ENCODE measurements at places on chromosomes 7 and 10. TPM values are rescaled to one million over a fixed set of nuclear protein-coding genes. Genes with fewer than 3 reads are reported as not detected.

Gene NUTM2E
- total RNA-seq = 0.20 TPM

GRCh38 chr10:17961551-17962422, 10.1 kb downstream of the SLC39A12 start:
- DNase-seq = peak; percentile 79

Gene FRMD4A
- 23.4 TPM for total RNA-seq

DNA sequence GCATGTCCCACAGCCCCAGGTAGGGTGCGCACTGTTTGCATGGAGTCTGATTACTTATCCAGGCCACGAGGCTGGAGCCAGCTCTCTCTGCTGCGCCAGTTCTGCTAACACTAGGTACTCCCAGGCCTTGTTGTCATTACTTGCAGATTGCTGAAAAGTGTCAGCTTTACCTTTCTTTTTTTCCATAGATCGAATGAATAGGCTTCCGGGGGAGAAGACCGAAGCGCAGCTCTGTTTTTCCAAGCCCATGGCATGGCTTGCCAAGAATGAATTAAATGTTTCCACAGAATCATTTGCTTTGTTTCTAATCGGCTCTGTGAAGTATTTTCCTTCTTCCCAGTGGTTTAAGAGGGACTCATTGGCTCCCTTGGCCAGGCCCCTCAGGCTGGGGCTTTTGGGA, 285.8 kb downstream of the BMPER start:
- no peak for DNase-seq

Gene LRRN3
- total RNA-seq = not detected

Gene LIPN
- not detected for total RNA-seq

Gene IL6
- total RNA-seq = 0.28 TPM

DNA sequence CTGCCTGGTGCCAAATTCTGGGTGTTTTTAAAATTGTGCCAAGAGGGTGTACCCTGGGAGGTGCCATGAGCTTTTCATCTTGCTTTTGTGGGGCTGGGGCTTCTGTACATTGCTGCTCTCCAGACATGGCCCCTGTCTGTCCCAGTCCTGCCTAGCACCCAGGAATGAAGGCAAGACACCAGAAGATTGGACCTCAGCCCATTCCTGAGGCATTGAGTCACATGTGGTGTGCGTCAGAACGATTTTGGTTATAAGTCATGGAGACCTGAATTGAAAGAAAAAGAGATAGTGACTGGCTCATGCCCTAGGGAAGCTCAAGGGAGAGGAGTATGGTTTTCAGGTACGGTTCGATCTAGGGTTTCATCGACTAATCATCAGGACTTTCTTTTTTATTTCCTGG, 493.2 kb downstream of the TYW1 start:
- DNase-seq = no peak

GRCh38 chr7:50865450-50865849, 82.8 kb upstream of the GRB10 start:
- peak; percentile 19 for DNase-seq

- no peak for DNase-seq
Measured at GRCh38 chr10:33721509-33721908, 387.0 kb upstream of the NRP1 start.

Data from foreskin keratinocyte (primary cell).